ENCODE measurements at places on chromosomes 1 and 21. TPM values are rescaled to one million over a fixed set of nuclear protein-coding genes. Genes with fewer than 3 reads are reported as not detected.

FCGR1A gene
- total RNA-seq, result 1.4 TPM

AMIGO1 gene
- 12.3 TPM for total RNA-seq

SPRR2A gene
- total RNA-seq, result not detected

CHIA gene
- not detected for total RNA-seq

CAPZB gene
- total RNA-seq, result 85.8 TPM

KLHDC7A gene
- total RNA-seq, result not detected

AQP10 gene
- total RNA-seq, result 0.04 TPM

PHF13 gene
- total RNA-seq, result 11.6 TPM

SLC44A5 gene
- 0.27 TPM for total RNA-seq

GPR61 gene
- 1.4 TPM for total RNA-seq

GNAT2 gene
- 0.13 TPM for total RNA-seq

- no peak overlapping the region for H3K27ac ChIP-seq
- no peak for DNase-seq
- H3K27me3 ChIP-seq, result no peaks in the 10 kb centered on the region
- H3K4me3 ChIP-seq, result no peak overlapping the region
- H3K36me3 ChIP-seq, result no peaks in the 10 kb centered on the region
Measured at GRCh38 chr1:171424494-171424893, 60.8 kb upstream of the PRRC2C start.

DNA sequence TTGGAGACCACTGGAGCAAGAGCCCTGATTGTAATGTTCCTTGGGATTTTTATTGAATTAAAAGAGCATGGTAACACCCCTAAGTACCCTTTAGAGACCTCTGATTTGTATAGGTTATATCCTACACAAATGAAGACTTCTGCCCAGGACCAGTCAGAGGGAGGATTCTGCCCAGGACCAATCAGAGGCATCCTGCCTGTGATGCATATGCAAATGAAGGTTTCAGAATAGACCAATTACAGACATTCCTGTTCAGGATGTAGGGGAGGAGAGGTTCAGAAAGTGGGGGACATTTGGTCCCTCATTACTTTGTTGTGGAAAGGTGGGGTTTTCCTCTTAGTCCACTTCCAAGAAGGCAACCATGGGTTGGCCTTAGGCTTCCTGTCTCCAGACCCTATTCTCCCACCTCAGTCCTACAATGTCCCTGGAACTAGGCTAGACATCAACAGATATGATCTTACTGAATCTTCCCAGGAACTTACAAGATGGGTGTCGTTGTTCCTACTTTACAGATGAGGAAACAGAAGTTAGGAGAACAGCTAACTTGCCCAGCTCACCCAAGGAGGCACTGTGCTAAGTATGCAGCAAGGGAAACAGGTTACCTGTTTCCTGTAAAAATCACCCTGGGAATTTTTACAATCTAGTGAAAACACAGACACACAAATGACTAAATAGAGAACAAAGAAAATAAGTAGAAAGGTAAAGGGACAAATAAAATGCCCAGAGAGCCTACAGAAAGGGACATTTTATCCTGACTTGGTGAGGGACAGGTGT is 36.8 kb upstream of the SFPQ start:
- no peak for DNase-seq
- no peak overlapping the region for H3K27ac ChIP-seq
- no peaks in the 10 kb centered on the region for H3K27me3 ChIP-seq
- no peaks in the 10 kb centered on the region for H3K36me3 ChIP-seq

GRCh38 chr1:89637496-89637895 is 4.6 kb downstream of the LRRC8C start:
- H3K4me1 ChIP-seq, result peaks cover 8% of the 10 kb centered on the region
- H3K27me3 ChIP-seq, result peaks cover 6% of the 10 kb centered on the region
- H3K4me3 ChIP-seq, result no peak overlapping the region
- DNase-seq, result no peak
- H3K27ac ChIP-seq, result no peak overlapping the region

DNA sequence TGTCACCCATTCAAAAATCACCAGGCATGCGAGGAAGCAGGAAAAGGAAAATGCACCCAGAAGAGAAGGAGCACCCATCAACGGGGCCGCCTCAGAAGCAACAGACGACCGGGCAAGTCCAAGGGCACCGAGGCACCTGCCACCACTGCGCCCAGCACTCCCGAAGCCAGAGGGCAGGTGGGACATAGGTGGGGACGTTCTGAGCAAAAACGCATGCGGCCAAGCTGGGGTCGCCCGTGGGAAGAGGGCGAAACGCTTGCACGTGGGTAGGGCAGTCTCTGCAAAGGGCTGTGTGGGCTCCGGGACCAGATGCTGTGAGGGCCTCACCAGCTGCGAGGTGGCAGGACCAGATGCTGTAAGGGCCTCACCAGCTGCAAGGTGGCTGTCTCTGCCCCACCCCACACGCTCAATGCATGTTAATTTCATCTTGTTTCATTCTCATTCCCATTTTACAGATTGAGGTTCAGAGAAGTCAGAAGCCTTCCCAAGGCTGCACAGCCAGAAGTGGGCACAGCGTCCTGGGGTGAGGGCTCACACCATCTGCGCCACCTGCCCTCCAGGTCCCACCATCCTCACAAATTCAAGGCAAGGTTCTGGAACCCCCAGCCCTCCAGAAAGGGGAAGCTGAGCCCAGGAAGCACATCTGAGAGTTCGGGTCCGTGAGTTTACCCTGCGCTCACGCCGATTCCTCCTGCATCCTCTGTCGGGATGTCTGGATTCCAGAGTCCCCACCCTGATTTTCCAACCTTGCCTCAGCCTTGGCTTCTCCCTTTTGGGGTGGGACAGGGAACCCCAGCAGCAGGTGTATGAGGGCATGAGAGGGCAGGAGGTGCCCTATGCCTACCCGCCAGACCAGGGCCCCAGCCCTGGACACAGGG is 8.2 kb upstream of the SAMD11 start:
- no peak for DNase-seq
- no peaks in the 10 kb centered on the region for H3K36me3 ChIP-seq
- H3K27me3 ChIP-seq, result peaks cover 97% of the 10 kb centered on the region
- H3K4me3 ChIP-seq, result no peak overlapping the region

GRCh38 chr1:156618853-156619581 is at the start of gene HAPLN2:
TSS of gene HAPLN2 (plus strand) at chr1:156619415. CDS start at chr1:156623491, 4,076 bp downstream.
- H3K27ac ChIP-seq, result no peak within 1 kb of the TSS
- H3K27me3 ChIP-seq, result peaks cover 54% of the 10 kb centered on the region
- peaks cover 6% of the 10 kb centered on the region for H3K4me1 ChIP-seq
- H3K4me3 ChIP-seq, result no peak within 1 kb of the TSS
- no peak for DNase-seq

DNA sequence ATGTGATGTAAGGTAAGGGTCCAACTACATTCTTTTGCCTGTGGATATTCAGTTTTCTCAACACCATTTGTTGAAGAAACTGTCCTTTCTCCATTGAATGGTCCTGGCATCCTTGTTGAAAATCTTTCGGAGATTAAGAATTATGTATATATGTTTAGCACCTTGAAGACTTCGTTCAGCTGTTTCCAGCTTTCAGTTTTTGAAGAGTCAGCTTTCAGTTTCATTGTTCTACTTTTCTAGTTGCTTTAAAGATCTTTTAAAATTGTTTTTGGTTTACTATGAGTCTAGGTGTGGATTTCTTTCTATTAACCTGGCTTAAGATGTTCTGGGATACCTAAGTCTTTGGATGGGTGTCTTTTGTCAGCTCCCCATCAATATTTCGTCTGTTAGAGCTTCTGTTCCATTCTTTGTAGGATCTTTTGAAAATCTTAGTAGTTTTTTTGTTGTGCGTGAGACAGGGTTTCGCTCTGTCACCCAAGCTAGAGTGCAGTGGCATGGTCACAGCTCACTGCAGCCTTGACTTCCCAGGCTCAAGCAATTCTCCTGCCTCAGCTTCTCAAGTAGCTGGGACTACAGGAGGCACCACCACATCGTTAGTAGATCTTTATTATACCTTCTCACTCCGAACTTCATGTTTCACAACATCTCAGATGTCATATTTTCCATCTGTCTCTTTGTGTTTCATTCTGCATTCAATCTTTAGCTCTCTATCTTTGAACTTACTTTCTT is 353.5 kb upstream of the B3GALT2 start:
- DNase-seq, result no peak
- no peaks in the 10 kb centered on the region for H3K4me1 ChIP-seq
- no peaks in the 10 kb centered on the region for H3K27me3 ChIP-seq

DNA sequence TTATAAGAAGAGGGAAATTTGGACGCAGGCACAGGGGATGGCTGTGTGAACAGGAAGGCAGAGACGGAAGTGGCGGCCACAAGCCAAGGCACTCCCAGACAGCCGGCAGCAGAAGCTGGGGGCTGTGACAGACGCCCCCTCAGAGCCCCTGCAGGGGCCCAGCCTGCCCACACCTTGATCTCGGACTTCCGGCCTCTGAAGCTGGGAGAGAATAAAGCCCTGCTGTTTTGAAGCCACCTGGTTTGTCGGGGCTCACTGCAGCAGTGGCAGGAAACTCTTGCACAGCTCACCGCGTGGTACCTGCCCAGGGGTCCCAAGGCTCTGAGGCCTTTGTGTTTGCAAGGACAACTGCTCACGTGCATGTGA is 13.7 kb downstream of the MEGF6 start:
- H3K4me1 ChIP-seq, result peaks cover 44% of the 10 kb centered on the region
- H3K36me3 ChIP-seq, result no peaks in the 10 kb centered on the region
- no peaks in the 10 kb centered on the region for H3K27me3 ChIP-seq
- DNase-seq, result no peak
- H3K27ac ChIP-seq, result peak overlapping the region; percentile 42
- no peak overlapping the region for H3K4me3 ChIP-seq

- peak overlapping the region; percentile 71 for H3K27ac ChIP-seq
- no peak overlapping the region for H3K4me3 ChIP-seq
- no peaks in the 10 kb centered on the region for H3K27me3 ChIP-seq
- H3K36me3 ChIP-seq, result peaks cover 17% of the 10 kb centered on the region
- peak; percentile 33 for DNase-seq
Measured at GRCh38 chr1:88984569-88984968, 7.9 kb downstream of the KYAT3 start.

- H3K27ac ChIP-seq, result no peak overlapping the region
- H3K27me3 ChIP-seq, result no peaks in the 10 kb centered on the region
- H3K4me3 ChIP-seq, result no peak overlapping the region
- no peaks in the 10 kb centered on the region for H3K36me3 ChIP-seq
- peaks cover 4% of the 10 kb centered on the region for H3K4me1 ChIP-seq
Measured at GRCh38 chr21:25938658-25939395, 204.1 kb downstream of the GABPA start.

DNA sequence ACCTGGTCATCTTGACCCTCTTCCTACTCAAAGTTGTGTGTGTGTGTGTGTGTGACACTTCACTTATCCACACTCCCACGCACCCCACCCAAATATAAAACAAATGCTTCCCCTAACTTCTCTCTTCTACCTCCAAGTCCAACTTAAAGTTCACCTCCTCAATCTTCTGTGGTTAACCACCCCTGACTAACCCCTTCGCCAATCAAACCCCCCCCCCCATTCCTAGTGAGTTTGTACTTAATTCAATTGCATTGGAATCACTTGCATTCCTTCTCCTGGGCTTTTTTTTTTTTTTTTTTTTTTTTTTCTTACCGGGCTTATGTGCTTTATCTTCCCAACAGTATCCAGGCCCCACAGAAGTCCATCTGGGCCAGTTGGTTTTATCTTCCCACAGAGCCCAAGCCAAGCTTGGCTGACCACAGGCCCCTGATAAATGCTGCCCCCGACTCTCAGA is 78.4 kb downstream of the CD58 start:
- H3K4me3 ChIP-seq, result no peak overlapping the region
- DNase-seq, result no peak
- no peaks in the 10 kb centered on the region for H3K4me1 ChIP-seq
- no peaks in the 10 kb centered on the region for H3K27me3 ChIP-seq
- H3K27ac ChIP-seq, result no peak overlapping the region

GRCh38 chr21:36254106-36254941 is 65.7 kb upstream of the MORC3 start:
- H3K27me3 ChIP-seq, result no peaks in the 10 kb centered on the region
- no peak for DNase-seq
- no peak overlapping the region for H3K4me3 ChIP-seq
- H3K27ac ChIP-seq, result no peak overlapping the region
- H3K4me1 ChIP-seq, result no peaks in the 10 kb centered on the region

- H3K36me3 ChIP-seq, result no peaks in the 10 kb centered on the region
- peaks cover 5% of the 10 kb centered on the region for H3K4me1 ChIP-seq
- H3K4me3 ChIP-seq, result no peak overlapping the region
- DNase-seq, result no peak
- no peak overlapping the region for H3K27ac ChIP-seq
- H3K27me3 ChIP-seq, result no peaks in the 10 kb centered on the region
Measured at GRCh38 chr1:200992382-200993048, 31.0 kb downstream of the KIF21B start.

- peaks cover 54% of the 10 kb centered on the region for H3K36me3 ChIP-seq
- no peak for DNase-seq
- H3K27me3 ChIP-seq, result no peaks in the 10 kb centered on the region
- no peak overlapping the region for H3K27ac ChIP-seq
- no peak overlapping the region for H3K4me3 ChIP-seq
Measured at GRCh38 chr1:22508329-22508728, 55.0 kb upstream of the EPHA8 start.

GRCh38 chr1:82227306-82228095 is 426.8 kb downstream of the ADGRL2 start:
- DNase-seq, result peak; percentile 95
- H3K4me3 ChIP-seq, result no peak overlapping the region
- peaks cover 2% of the 10 kb centered on the region for H3K4me1 ChIP-seq
- peak overlapping the region; percentile 56 for H3K27ac ChIP-seq

DNA sequence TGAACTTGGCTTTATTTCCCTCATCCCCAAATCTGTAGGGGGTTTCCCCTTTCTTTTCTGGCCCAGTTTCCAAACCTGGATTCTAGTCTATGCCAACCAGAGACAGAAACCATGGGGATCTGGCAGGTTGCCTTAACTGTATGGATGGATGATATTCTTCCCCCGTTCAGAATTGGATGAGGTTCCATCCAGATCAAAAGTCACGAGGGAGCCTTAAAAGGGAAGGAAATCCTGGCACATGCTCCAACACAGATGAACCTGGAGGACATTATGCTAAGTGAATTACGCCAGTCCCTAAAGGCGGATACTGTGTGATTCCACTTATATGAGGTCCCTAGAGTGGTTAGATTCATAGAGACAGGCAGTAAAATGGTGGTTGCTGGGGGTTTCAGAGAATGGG is 124.4 kb downstream of the HUNK start:
- peaks cover 25% of the 10 kb centered on the region for H3K36me3 ChIP-seq
- peak; percentile 95 for DNase-seq
- H3K27me3 ChIP-seq, result no peaks in the 10 kb centered on the region

DNA sequence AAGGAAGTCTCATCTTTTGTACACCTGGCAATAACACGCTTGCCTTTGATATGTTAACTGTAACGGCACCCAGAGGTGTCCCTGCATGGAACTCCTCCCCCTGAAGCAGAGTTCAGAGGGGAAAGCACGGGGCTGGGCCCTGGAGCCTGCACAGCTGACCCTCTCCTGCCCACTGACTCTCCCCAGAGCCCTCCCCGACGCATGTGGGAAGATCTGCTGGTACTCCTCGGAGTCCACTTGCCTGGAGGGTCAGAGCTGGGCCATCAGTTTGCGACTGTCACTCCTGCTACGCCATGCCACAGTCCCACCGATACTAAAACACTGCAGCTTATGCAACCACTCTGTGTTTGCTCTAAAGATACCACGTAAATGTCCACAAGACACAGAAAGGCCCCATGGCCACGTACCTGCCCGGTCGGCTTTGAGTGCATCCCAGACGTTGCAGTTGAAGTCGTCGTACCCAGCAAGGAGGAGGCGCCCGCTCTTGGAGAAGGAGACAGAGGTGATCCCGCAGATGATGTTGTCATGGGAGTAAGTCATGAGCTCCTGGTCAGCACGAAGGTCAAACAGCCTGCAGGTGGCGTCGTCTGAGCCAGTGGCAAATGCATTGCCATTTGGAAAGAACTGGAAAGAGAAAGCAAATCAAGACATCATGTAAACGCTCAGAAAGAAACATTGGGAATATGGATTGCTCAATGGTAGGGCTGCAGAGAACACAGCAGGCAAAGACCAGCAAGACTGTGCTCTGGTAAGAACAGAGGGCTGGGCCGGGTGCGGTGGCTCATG is 10.6 kb upstream of the NADK start:
- H3K27me3 ChIP-seq, result no peaks in the 10 kb centered on the region
- no peak for DNase-seq
- H3K4me1 ChIP-seq, result no peaks in the 10 kb centered on the region
- no peak overlapping the region for H3K27ac ChIP-seq
- peaks cover 89% of the 10 kb centered on the region for H3K36me3 ChIP-seq
- no peak overlapping the region for H3K4me3 ChIP-seq
